ENCODE measurements at places on chromosomes 3 and 15.

- DNase-seq: no peak
Measured at GRCh38 chr15:70023769-70024491, 73.8 kb downstream of the TLE3 start.

GRCh38 chr15:70539409-70539808, 223.9 kb downstream of the UACA start:
- DNase-seq: no peak

GRCh38 chr15:40111888-40112287, 3.2 kb upstream of the BMF start:
- no peak for DNase-seq

GRCh38 chr3:99388780-99389179, 249.6 kb upstream of the COL8A1 start:
- no peak for DNase-seq

GRCh38 chr3:157064402-157064801, 95.5 kb downstream of the CCNL1 start:
- peak; percentile 47 for DNase-seq

GRCh38 chr15:94327356-94327936, 96.1 kb downstream of the MCTP2 start:
- peak; percentile 77 for DNase-seq

DNA sequence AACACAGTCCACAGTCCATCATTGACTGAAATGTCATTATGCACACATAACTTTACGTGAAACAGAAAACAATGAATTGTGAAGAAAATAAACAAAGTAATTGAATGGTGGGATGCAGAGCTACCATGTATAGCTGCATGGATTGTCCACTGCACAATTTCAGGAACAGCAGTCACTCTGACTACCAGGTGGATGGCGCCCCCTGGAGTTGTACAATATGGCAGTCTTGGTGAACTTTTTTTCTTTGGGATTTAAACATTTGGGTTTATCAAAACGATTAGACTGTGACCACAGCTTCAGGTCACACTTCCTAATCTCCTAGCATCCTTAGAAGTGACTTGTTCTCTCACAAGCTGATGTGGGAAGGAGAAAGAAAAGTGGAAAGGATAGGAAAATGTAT, 48.9 kb upstream of the TCF12 start:
- peak; percentile 73 for DNase-seq

- no peak for DNase-seq
Measured at GRCh38 chr3:62125380-62125779, 248.0 kb downstream of the FEZF2 start.

DNA sequence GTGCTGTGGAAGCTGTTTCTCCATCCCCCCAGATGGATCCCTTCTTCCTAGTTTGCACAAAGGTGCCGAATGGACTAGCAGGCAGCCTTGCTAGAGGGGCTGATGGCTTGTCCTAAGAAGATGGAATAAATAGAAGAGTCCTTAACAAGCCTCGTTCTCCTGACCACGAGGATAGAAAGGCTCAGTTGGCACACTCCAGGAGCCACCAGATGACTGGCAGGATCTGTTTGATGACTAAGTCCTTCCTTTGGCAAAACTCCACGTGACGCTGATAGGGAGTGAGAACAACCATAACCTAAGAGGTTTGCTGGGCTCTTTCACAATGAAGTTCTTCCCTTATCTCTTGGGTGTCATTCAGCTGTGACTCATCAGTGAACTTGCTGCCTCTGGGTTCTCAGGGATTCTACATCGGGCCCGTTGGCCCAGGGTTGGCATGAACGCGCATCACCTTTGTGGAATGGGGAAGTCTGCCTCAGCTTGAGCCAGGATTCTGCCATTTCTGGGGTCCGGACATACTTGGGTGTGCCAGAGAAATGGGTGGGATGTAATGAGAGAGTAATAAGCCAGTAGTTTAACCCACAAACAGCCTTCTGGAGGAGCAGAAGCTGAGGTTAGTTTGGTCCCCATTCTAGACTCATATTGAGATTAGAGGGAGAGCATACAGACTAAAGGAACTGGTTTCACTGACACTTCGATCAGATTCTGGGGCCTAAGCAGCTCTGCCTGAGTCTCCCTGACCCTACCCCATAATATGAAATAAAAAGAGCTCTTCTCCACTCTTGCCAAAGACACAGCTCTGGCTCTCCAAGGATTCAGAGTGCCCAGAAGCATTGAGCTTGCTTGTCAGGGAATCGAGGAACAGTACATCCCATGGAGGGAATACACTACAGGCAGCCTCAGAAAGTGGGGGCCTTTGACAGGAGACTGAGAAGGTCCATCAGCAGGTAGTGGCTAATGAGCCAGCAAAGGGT, 2.0 kb upstream of the MELTF start:
- no peak for DNase-seq

DNA sequence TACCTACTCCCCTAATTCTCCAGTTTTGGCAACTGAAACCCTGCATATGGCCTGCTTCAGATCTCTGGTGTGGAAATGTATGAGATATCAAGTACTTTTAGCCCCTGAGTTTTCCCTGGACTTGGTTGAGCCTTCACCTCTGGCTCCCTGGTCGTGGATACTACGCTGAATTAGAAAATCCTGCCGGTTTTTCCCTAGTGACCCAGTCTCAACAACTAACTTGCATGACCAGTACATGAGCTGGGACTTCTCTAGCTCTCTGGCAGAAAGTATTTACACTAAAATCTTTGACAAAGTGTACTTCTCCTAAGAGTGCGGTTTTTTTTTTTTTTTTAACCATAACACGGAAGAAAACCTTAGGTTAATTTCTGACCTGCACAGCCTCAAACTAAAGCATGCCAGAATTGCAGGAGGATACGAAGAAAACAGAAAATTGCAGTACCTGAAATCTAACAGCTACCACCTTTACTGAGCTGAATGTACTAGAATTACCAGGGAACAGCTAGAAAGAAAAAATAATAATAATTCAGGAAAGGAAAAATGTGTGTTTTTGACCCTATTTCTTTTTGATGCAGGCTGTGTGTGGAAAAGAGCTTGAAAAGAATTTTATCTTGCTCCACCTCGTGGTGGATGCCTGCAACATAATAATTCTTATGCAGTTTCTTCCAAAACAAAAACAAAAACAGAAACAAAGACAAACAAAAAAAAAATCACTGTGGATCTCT, 165.6 kb downstream of the GMNC start:
- DNase-seq: no peak
